ENCODE measurements at places on chromosomes 2 and 18. TPM values are rescaled to one million over a fixed set of nuclear protein-coding genes. Genes with fewer than 3 reads are reported as not detected.
A peak's percentile ranks its signal among the peaks of the same experiment; 100 is the strongest.

Gene LRRC30
- not detected for total RNA-seq

Gene RND3
- 27.9 TPM for total RNA-seq

Gene PRSS56
- not detected for total RNA-seq

Gene IL1R2
- total RNA-seq: 47.7 TPM

Gene NEU2
- total RNA-seq: not detected

Gene RAMP1
- total RNA-seq: 525 TPM

Gene CENPA
- not detected for total RNA-seq

Gene EVX2
- total RNA-seq: not detected

Gene STEAP3
- total RNA-seq: 31.4 TPM

Gene RESP18
- not detected for total RNA-seq

Gene LDLRAD4
- 98.4 TPM for total RNA-seq

Gene FAM124B
- total RNA-seq: 4.0 TPM

Gene TANC1
- 70.1 TPM for total RNA-seq

Gene SMARCAL1
- total RNA-seq: 22.1 TPM

Gene ENOSF1
- total RNA-seq: 77.8 TPM

DNA sequence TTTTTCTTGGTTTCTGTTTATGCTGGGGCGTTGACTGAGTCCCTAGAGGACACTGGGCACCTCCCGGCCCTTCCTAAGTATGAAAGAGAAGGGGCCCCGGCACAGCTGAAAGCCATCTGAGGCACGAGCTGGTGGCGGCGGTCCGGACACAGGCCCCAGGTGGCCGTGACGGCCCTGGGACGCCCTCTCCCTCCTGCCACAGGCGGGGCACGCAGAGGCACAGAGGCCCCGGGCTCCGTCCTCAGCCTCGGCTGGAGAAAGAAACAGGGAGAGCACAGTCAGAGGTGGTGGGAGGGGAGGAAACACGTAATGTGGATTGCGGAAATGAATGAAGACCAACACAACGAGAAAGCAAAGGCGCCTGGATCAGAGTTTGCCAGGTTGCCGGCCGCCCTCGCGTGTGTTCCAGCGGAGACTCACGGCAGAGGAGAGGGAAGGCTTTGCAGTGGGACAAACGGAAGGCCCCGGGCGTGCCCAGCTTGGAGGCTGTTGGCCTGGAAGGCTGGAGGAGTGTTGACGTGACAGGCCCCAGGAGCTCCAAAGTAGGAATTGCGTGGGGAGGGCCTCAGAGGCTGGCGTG lies 119.1 kb downstream of the PTGR3 start:
- H3K27me3 ChIP-seq: no peaks in the 10 kb centered on the region
- H3K4me3 ChIP-seq: no peak overlapping the region
- H3K36me3 ChIP-seq: no peaks in the 10 kb centered on the region
- H3K4me1 ChIP-seq: no peaks in the 10 kb centered on the region
- no peak overlapping the region for H3K27ac ChIP-seq
- no peak for DNase-seq

DNA sequence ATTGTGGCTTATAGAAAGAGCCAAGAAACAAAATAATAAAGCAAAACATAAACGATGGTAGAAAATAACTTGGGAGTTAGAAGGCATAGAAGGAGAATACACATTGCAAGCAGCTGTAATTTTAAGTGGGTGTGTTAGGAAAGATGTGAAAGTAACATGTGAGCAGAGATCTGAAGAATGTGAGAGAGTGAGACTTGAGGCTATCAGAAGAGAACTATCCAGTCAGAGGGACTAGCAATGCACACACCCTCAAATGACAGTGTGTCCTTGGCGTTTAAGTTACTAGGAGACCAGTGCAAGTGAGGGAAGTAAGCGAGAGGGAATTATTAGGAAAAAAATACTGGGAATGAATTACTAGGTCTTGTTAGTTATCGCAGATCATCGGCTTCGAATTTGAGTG lies 304.9 kb downstream of the DSEL start:
- H3K4me1 ChIP-seq: no peaks in the 10 kb centered on the region
- no peak overlapping the region for H3K27ac ChIP-seq
- H3K27me3 ChIP-seq: no peaks in the 10 kb centered on the region
- no peak overlapping the region for H3K4me3 ChIP-seq
- no peak for DNase-seq

DNA sequence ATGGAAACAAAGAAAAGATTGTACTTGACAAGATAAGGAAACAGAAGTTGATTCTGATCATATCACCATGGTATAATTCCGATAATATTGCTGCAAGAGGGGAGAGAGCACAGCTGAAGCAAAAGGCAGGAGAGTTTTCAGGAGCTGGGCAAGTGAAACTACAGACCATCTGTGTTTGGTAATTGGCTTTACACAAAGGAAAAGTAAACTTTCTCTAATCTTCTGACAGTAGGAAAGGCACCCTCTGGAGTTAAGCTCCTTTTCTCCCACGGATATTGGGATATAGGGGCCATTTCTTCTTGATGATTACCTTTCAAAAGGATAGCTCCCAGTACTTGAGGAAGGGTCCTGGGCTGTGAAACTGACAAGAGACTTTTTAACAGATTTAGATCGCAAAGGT lies 29.9 kb upstream of the REG3A start:
- no peaks in the 10 kb centered on the region for H3K36me3 ChIP-seq
- H3K4me3 ChIP-seq: no peak overlapping the region
- no peak for DNase-seq
- no peaks in the 10 kb centered on the region for H3K27me3 ChIP-seq
- no peak overlapping the region for H3K27ac ChIP-seq

- H3K27me3 ChIP-seq: no peaks in the 10 kb centered on the region
- H3K27ac ChIP-seq: no peak overlapping the region
- DNase-seq: no peak
- H3K4me3 ChIP-seq: no peak overlapping the region
- peaks cover 52% of the 10 kb centered on the region for H3K4me1 ChIP-seq
- H3K36me3 ChIP-seq: no peaks in the 10 kb centered on the region
Measured at GRCh38 chr2:43455731-43456642, 139.9 kb downstream of the THADA start.

- H3K4me3 ChIP-seq: no peak overlapping the region
- H3K36me3 ChIP-seq: no peaks in the 10 kb centered on the region
- H3K27ac ChIP-seq: no peak overlapping the region
Measured at GRCh38 chr2:219574484-219575311, 2.6 kb downstream of the INHA start.

- no peaks in the 10 kb centered on the region for H3K4me1 ChIP-seq
- H3K27ac ChIP-seq: no peak overlapping the region
- no peaks in the 10 kb centered on the region for H3K36me3 ChIP-seq
- H3K4me3 ChIP-seq: no peak overlapping the region
- no peaks in the 10 kb centered on the region for H3K27me3 ChIP-seq
Measured at GRCh38 chr2:104787298-104788065, 66.4 kb upstream of the POU3F3 start.

GRCh38 chr2:28745876-28746275 lies 5.8 kb upstream of the PPP1CB start:
- no peaks in the 10 kb centered on the region for H3K36me3 ChIP-seq
- H3K4me1 ChIP-seq: peaks cover 66% of the 10 kb centered on the region
- no peaks in the 10 kb centered on the region for H3K27me3 ChIP-seq

DNA sequence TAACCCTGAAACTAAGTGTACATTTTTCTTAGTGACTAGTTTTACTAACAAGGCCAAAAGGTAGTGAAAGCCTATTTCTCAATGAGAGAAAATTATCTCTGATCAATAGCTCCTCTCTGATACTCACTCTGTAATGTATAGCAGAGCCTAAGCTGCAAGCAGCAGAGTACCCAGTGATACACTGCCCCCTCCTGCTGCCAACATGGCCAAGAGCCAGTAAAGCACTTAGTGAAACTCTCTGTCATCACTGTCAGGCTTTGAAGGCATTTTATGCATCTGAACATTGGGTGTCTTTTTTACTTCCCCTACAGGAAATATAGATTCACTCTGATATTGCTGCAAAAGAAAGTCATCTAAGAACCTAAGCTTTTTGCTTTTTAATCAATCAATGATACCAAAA lies 784.1 kb upstream of the CDH7 start:
- no peaks in the 10 kb centered on the region for H3K4me1 ChIP-seq
- H3K4me3 ChIP-seq: no peak overlapping the region
- H3K36me3 ChIP-seq: no peaks in the 10 kb centered on the region
- H3K27me3 ChIP-seq: no peaks in the 10 kb centered on the region

DNA sequence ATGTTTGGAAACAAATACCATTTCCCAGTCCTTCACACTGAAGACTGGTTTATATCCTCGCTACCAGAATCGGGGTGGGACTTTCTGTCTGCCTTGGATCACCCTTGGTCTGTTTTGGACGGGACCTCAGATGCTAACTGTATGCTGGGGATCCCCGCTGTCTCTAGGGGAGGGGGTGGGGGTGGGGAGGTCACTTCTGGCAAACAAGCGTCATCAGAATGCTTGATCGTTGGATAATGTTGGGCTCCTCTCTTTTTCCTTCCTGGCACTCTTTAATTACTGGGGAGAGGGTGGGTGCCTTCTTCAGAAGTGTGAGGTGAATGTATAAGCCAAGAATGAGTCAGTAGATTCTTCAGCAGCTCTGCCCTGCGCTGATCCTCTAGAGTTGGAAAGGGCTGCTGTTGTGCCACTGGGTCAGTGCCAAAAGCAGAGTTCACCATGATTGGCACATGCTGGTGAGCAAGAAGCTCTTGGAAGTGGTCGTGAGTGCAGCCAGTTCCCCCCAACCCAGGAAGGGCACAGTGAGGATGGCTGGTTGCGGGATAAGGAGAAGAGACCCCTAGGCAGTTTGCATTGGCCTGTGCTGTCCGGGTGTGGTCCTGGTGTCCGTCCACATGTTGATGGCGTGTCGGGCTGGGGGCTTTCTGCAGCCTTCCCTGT lies 32.2 kb downstream of the DGKD start:
- no peaks in the 10 kb centered on the region for H3K36me3 ChIP-seq
- peak overlapping the region; percentile 61 for H3K27ac ChIP-seq
- no peaks in the 10 kb centered on the region for H3K27me3 ChIP-seq
- H3K4me3 ChIP-seq: peak overlapping the region; percentile 63

DNA sequence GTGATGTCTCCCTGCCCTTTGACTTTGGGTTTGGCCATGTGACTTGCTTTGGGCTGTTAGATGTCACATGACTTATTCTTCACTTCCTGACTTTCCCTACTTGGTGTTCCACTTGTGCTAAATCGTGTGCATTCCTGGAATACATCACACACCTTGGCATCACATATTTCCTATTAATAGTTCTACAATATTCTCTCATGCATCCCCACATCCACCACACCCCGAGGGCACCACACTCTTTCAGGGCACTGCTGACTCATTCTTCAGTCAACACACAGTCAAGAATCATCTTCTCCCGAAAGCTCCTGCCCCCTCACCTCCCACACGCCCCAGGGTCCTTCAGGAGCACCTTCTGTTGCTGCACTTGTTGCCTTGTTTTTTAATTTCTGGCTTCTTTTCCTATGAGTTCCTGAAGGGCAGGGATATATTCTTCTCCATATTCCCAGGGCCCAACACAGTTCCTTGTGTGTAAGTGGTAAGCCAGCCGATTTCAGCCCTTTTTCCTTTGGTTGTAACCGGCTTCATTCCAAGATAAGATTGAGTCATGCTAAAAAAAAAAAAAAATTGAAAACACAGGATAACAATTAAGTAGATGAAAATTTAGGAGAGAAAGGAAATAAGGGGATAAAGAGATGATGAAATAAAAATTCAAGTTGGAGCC lies 341.4 kb downstream of the SLC4A3 start:
- no peaks in the 10 kb centered on the region for H3K4me1 ChIP-seq
- H3K27ac ChIP-seq: no peak overlapping the region
- H3K36me3 ChIP-seq: no peaks in the 10 kb centered on the region
- no peaks in the 10 kb centered on the region for H3K27me3 ChIP-seq

GRCh38 chr2:209424199-209424701 lies 403 bp downstream of the MAP2 start:
- H3K4me3 ChIP-seq: peak overlapping the region; percentile 86
- no peaks in the 10 kb centered on the region for H3K27me3 ChIP-seq
- no peak for DNase-seq
- H3K27ac ChIP-seq: peak overlapping the region; percentile 50
- peaks cover 8% of the 10 kb centered on the region for H3K4me1 ChIP-seq

DNA sequence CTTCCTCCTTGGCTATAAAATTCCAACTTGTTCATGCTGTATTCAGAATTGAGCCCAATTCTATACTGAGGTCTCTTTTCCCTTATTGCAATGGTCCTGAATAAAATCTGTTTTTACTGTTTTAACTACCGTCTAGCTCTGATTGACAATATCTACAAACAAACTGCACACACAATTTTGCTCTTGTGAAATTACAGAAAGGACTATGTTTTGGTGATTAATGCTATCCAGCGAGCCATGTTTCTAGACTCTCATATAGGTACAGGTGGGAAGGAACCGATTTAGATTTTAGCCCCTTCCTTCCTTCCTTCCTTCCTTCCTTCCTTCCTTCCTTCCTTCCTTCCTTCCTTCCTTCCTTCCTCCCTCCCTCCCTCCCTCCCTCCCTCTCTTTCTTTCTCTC lies 254.4 kb downstream of the SLC4A3 start:
- no peaks in the 10 kb centered on the region for H3K27me3 ChIP-seq
- DNase-seq: no peak
- no peak overlapping the region for H3K27ac ChIP-seq
- H3K4me1 ChIP-seq: no peaks in the 10 kb centered on the region
- no peak overlapping the region for H3K4me3 ChIP-seq

GRCh38 chr2:111069722-111070121 lies 51.0 kb upstream of the BCL2L11 start:
- H3K27me3 ChIP-seq: no peaks in the 10 kb centered on the region
- DNase-seq: no peak
- H3K27ac ChIP-seq: no peak overlapping the region
- H3K4me1 ChIP-seq: peaks cover 12% of the 10 kb centered on the region
- no peaks in the 10 kb centered on the region for H3K36me3 ChIP-seq

DNA sequence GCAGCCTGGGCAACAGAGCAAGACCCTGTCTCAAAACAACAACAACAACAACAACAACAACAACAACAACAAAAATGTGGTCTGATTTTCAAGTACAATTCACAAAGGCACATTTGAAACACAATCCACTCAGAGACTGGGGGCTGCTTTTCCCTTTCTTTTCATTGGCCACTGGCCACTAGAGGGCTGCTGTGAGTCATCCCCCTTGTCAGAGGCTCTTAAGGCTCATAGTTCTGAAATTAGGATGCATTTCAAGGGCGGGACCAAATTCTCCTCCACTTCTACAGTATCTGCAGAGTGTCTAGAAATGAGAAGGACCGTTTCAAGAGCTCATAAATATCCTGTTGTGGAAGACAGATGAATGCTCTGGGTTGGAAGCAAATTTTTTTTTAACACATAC lies 285.4 kb downstream of the NRXN1 start:
- no peak overlapping the region for H3K4me3 ChIP-seq
- H3K27me3 ChIP-seq: no peaks in the 10 kb centered on the region
- no peaks in the 10 kb centered on the region for H3K36me3 ChIP-seq
- peaks cover 4% of the 10 kb centered on the region for H3K4me1 ChIP-seq
- DNase-seq: no peak

GRCh38 chr2:212451786-212452231 lies 86.8 kb downstream of the ERBB4 start:
- peak overlapping the region; percentile 37 for H3K4me3 ChIP-seq
- no peak overlapping the region for H3K27ac ChIP-seq
- no peaks in the 10 kb centered on the region for H3K36me3 ChIP-seq
- no peak for DNase-seq

GRCh38 chr2:127953128-127953718 lies 67.5 kb upstream of the AMMECR1L start:
- H3K4me3 ChIP-seq: peak overlapping the region; percentile 40
- H3K27ac ChIP-seq: peak overlapping the region; percentile 48
- H3K27me3 ChIP-seq: no peaks in the 10 kb centered on the region
- peaks cover 13% of the 10 kb centered on the region for H3K4me1 ChIP-seq

Measured in thoracic aorta (tissue), 2 donors.